GM12864 (cell line): ENCODE measurements at places on chromosomes 7 and 10.

DNA sequence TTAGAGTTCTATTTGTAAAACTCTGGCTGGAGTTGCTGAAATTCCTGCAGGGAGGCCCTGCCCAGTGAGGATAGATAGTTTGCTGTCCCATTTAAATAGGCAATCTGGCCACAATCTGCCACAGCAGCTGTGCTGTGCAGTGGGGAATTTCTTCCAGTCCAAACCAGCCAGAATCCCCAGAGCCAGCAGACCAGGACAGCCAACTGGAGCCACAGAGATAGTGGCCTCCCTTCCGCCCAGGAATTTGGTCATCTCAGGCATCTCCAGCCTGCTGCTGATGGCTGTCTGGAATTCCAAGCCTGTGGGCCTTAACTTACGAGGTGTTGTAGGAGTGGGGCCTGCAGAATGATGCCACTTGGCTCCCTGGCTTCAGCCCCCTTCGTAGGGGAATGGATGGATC is 643.4 kb downstream of the DNAJB9 start:
- no peak for DNase-seq

DNA sequence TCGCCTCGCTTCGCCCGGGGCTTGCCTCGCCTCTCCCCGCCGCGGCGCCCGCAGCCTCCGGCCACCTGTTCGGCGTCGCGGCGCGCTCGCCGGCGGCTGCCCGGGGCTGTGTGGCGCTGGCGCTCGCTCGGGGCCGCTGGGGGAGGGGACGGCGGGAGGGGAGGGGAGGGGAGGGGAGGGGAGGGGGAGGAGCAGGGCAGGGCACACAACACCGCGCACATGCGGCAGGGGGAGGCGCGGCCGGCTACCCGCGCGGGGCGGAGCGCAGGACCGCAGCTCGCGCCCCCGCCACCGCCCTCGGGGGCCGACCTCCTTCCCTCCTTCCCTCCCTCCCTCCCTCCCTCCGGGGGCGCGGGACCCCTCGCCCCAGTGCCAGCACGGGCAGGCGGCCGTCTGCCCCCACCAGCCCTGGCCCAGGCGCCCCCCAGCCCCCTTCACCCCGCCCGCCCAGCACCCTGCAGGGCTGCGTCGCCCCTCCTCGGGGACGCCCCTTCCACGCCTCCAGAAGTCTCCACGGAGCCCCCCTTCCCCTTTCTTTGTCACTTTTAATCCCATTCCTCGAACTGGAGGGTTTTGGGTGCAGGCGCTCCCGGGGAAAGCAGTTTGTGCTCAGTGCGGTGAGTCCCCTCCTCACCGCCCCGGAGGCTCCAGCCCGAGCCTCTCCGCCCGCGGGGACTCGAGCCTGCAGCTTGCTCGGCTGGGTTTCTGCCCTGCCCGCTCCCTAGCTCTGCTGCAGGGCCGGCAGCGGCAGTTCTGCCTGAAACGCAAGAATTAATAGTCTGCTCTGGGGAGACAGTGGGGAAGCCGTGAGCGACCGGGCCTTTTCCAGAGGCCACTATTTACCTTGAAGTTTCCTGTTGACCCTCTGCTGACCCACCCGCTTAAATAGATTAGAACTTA is at the start of gene PARD3:
Gene PARD3, minus strand, starts transcription at position 112 of the 900 bp plus-strand sequence. CDS start 301 bp downstream, outside the sequence.
- no peak for DNase-seq

GRCh38 chr10:67815571-67816059 is 22.4 kb downstream of the DNAJC12 start:
- DNase-seq, result no peak

DNA sequence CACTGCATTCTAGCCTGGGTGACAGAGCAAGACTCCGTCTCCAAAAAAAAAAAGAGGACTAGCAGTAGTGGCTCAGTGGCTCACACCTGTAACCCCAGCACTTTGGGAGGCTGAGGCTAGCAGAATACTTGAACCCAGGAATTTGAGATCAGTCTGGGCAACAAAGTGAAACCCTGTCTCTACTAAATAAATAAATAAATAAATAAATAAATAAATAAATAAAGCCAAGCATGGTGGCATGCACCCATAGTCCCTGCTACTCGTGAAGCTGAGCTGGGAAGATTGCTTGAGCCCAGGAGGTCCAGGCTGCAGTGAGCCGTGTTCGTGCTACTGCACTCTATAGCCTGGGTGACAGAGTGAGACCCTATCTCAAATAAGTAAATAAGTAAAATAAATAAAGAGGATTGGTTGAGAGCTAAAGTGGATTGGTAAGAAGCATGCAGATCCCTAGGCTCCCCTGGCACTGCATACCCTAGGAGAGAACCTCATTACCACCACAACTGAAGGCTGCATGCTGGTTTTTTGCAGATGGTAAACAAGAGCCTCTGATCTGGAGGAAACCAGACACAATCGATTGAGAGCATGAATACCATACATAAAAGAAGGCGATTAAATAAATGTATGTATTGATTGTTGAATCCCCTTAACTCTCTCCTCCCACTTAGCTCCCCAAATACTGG is 163.2 kb downstream of the REEP3 start:
- DNase-seq, result no peak

DNA sequence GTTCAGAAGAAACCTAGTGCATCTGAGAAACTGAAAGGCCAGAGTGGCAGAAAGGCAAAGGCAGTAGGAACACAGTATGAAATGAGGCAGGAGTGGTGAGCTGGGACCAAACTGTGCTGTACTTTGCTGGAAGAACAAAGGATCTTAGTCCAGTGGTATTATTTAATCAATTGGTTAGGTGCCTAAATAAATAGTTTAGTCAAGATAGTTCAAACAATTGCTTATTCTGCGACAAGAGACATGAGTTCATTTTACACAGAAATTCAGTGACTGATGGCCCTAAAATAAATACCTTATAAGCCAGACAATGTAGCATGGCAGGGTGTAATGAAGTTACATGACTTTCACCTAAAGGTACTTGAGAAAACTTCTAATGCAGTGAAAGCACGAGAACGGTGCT is 181.8 kb upstream of the LRRN3 start:
- no peak for DNase-seq

DNA sequence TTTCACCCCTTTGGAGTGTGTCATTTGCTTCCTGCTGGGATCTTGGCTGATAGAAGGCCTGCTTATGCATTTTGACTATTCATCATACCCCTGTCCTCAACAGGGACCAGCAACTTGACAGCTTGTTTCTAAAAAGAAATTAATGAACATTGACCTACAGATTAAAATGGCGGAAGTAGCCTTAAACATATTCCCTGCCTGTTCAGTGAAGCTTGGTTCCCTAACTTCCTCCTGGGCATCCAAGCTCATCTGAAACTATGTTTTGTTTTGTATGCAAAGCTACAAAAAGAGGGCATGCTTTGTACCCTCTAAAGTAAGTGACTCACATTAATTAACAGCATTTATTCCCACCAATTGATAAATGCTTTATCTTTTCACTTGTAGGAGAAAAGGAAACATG is 26.8 kb upstream of the CDK14 start:
- no peak for DNase-seq
